ENCODE measurements at places on chromosomes 2 and 18. TPM values are rescaled to one million over a fixed set of nuclear protein-coding genes. Genes with fewer than 3 reads are reported as not detected.
A peak's percentile ranks its signal among the peaks of the same experiment; 100 is the strongest.

- no peak for DNase-seq
- no peaks in the 10 kb centered on the region for H3K36me3 ChIP-seq
- H3K4me1 ChIP-seq = no peaks in the 10 kb centered on the region
- no peaks in the 10 kb centered on the region for H3K27me3 ChIP-seq
Observed at GRCh38 chr2:202009019-202009481, 24.6 kb upstream of the FZD7 start.

GRCh38 chr2:8582651-8583399, 99.0 kb upstream of the ID2 start:
- no peak overlapping the region for H3K27ac ChIP-seq
- no peak overlapping the region for H3K4me3 ChIP-seq
- H3K4me1 ChIP-seq = no peaks in the 10 kb centered on the region
- no peaks in the 10 kb centered on the region for H3K27me3 ChIP-seq

DNA sequence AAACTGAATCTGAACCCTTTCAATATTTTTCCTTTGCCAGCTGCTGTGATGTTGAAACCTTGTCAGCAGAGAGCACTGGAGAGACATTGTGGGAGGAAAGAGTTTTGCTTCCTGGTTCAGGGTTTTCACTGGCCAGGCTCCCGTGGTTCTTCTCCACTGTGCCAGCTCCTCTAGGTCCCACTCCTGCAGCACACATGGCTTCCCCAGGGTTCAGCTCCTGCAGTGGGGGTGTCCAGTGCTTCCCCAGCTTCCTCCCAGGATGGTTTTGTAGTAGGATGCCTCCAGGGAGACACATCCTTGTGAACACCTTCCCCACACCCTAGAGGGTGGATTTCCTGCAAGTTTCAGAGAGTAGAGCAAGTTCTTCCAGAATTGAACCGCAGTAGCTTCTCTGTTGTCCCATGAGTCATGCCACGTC, 24.0 kb upstream of the SULT1C3 start:
- no peak overlapping the region for H3K27ac ChIP-seq
- H3K4me3 ChIP-seq = no peak overlapping the region
- no peak for DNase-seq
- H3K4me1 ChIP-seq = peaks cover 19% of the 10 kb centered on the region
- H3K27me3 ChIP-seq = no peaks in the 10 kb centered on the region
- H3K36me3 ChIP-seq = no peaks in the 10 kb centered on the region

- H3K36me3 ChIP-seq = no peaks in the 10 kb centered on the region
- H3K4me1 ChIP-seq = no peaks in the 10 kb centered on the region
- H3K4me3 ChIP-seq = no peak overlapping the region
- DNase-seq = no peak
- H3K27me3 ChIP-seq = no peaks in the 10 kb centered on the region
- H3K27ac ChIP-seq = no peak overlapping the region
Observed at GRCh38 chr2:216884347-216884746, 24.5 kb upstream of the TNP1 start.

DNA sequence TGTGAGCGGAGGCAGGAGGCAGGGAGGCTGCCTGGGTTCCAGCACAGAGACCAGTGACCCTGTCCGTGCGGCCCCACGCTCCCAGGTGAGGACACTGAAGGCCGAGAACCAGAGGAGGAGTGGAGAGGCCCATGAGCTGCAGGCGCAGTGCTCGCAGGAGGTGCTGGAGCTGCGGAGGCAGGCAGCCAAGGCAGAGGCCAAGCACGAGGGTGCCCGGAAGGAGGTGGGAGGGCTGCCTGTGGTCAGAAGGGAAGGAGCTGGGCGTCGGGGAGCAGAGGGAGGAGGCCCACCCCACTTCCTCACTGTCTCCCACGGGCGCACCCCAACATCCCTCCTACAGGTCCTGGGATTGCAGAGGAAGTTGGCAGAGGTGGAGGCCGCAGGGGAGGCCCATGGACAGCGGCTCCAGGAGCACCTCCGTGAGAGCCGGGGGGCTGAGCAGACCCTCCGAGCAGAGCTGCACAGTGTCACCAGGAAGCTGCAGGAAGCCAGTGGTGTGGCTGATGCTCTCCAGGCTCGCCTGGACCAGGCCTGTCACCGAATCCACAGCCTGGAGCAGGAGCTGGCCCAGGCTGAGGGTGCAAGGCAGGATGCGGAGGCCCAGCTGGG, 33.0 kb upstream of the SNED1 start:
- H3K27me3 ChIP-seq = no peaks in the 10 kb centered on the region
- peaks cover 31% of the 10 kb centered on the region for H3K4me1 ChIP-seq
- DNase-seq = no peak
- H3K27ac ChIP-seq = no peak overlapping the region
- no peaks in the 10 kb centered on the region for H3K36me3 ChIP-seq
- no peak overlapping the region for H3K4me3 ChIP-seq

- no peaks in the 10 kb centered on the region for H3K27me3 ChIP-seq
- DNase-seq = no peak
- no peaks in the 10 kb centered on the region for H3K36me3 ChIP-seq
- no peak overlapping the region for H3K27ac ChIP-seq
- no peak overlapping the region for H3K4me3 ChIP-seq
- no peaks in the 10 kb centered on the region for H3K4me1 ChIP-seq
Observed at GRCh38 chr2:23788100-23788499, 138.8 kb downstream of the ATAD2B start.

DNA sequence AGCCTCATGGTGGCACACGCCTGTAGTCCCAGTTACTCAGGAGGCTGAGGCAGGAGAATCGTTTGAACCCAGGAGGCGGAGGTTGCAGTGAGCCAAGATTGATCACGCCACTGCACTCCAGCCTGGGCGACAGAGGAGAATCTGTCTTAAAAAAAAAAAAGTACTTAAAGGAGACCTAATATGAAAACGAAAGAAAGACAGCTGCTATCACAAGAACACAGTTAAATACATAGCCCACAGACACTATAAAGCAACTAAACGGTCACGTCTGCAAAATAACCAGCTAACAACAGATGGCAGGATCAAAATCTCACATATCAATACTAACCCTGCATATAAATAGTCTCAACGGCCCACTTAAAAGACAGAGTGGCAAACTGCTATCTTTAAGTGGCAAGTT, 43.9 kb upstream of the TACR1 start:
- no peak for DNase-seq
- H3K27me3 ChIP-seq = no peaks in the 10 kb centered on the region
- no peak overlapping the region for H3K27ac ChIP-seq
- no peak overlapping the region for H3K4me3 ChIP-seq
- H3K4me1 ChIP-seq = no peaks in the 10 kb centered on the region

DNA sequence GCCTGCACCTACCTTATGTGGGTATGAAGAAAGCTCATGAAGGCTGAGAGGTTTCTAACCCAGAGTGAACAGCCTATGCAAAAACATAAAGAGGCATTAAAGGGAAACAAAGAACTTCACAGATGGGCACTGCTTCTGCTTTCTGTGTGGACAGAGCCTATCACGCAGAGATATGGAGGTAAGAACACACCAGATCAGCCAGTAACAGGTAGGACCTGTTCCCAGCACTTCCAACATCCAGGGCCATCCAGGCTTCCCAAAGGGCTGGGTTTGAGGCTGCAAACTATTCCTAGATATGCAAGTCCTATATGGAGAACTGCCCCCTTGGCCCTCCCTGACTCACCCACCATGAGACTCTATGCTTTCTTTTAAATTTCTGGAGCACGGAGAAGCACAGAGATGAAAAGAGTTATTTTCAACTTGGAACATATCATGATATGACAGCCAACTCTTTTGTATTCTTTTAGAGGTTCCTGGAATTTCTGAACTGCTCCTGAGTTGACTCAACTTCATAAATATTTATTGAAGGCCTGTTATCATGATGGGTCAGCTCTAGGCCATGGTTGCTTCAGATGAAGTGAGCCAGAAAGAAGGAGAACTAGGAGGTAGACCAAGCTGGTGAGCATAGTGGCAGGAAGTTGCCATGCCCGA, 77.4 kb upstream of the PPP1CB start:
- no peaks in the 10 kb centered on the region for H3K27me3 ChIP-seq
- DNase-seq = no peak
- H3K36me3 ChIP-seq = no peaks in the 10 kb centered on the region
- H3K4me1 ChIP-seq = no peaks in the 10 kb centered on the region
- H3K4me3 ChIP-seq = no peak overlapping the region

GRCh38 chr2:15671409-15671808, 79.7 kb downstream of the DDX1 start:
- H3K4me1 ChIP-seq = no peaks in the 10 kb centered on the region
- no peaks in the 10 kb centered on the region for H3K27me3 ChIP-seq
- no peaks in the 10 kb centered on the region for H3K36me3 ChIP-seq
- no peak for DNase-seq

DNA sequence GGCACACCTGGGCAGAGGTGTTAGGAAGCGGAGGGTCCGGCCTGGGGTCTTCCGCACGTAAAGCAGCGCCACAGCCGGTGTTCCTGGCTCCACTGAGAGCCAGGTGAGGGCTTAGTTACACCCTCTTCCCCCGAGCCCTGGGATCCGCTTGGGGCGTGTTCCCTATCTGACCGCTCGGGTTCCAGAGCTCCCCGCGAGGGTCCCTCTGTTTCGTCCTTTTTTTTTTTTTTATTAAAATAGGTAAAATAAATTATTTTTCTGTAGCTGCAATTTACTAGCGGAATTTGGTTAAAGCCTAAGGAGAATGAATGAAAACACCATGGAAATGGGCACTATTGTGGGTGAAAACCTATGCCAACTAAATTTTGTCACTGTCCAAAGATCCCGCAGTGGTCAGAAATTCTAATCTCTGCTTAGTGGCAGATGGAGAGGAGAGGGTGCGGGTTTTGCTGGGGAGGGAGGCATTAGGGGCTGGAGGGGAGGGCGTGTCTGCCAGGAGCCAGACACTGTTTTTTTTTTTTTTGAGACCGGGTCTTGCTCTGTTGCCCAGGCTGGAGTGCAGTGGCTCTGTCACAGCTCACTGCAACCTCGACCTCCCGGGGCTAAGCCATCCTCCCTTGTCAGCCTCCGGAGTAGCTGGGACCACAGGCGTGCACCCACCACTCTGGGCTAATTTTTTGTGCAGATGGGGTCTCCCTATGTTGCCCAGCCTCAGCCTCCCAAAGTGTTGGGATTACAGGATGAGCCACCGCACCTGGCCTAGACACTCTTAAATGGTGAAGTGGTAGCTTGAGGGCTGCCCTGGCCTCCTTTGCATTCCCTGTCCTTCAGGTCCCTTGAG, 834 bp downstream of the PDCL3 start:
- no peaks in the 10 kb centered on the region for H3K27me3 ChIP-seq
- H3K36me3 ChIP-seq = no peaks in the 10 kb centered on the region
- H3K4me3 ChIP-seq = peak overlapping the region; percentile 69
- DNase-seq = no peak
- H3K4me1 ChIP-seq = peaks cover 20% of the 10 kb centered on the region

DNA sequence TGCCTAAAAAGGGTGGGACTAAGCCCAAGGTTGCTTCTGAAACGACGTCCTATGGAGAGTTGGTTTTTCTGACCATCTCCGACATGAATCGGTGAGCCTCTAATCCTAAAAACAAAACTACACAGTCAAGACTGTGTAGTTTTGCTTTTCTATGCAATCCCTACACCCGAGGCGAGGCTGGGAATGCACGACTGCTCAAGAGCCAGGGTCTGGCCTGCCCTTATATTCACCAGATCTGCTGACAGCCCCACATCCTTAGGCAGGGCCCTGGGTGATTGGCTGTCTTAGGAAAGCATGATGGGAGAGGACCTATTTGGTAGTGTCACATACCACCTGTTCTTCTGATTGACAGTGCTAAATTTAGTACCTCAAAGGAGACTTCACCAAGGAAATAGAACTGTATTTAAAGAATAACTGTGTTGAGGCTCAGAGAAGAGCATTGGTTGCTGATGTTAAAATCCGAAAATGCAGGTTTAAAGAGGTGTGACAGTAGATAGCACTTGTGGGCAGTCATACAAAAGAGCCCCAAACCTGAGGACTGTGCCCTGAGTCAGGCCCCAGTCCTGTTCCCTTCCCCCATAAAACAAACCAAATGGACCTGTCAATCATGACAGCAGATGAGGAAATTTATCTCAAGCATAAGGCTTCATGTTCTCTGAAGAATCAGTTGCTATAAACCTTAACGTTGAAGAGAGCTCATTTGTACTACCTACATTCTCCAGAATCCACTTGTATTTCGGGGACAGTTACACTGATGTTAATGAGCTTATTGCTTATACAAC, at the start of gene TTN:
Gene TTN (minus strand): TSS at position 197 of the 782 bp plus-strand sequence. CDS start 2,781 bp downstream, outside the sequence.
- H3K27ac ChIP-seq = no peak within 1 kb of the TSS
- no peaks in the 10 kb centered on the region for H3K27me3 ChIP-seq
- no peak within 1 kb of the TSS for H3K4me3 ChIP-seq
- no peak for DNase-seq
- no peaks in the 10 kb centered on the region for H3K4me1 ChIP-seq

GRCh38 chr2:196086517-196087368, 18.1 kb upstream of the DNAH7 start:
- H3K27ac ChIP-seq = no peak overlapping the region
- no peaks in the 10 kb centered on the region for H3K4me1 ChIP-seq
- no peak overlapping the region for H3K4me3 ChIP-seq
- no peak for DNase-seq
- H3K27me3 ChIP-seq = no peaks in the 10 kb centered on the region

The FBXO48 gene
- 1.2 TPM for total RNA-seq

The IGFBP2 gene
- 82.7 TPM for total RNA-seq

The SOCS6 gene
- 16.0 TPM for total RNA-seq

The CPO gene
- not detected for total RNA-seq

Measured in vagina (tissue), 2 donors.